Activated naive CD4-positive, alpha-beta T cell treated with anti-CD3 and anti-CD28 coated beads, Interleukin-2, amount 10 ng/mL, durations not matched to agents 5 hours and 36 hours (primary cell): ENCODE measurements at places on chromosomes 11 and 22. TPM values are rescaled to one million over a fixed set of nuclear protein-coding genes. Genes with fewer than 3 reads are reported as not detected.

Gene PAMR1
- total RNA-seq = not detected

Gene NXPE4
- total RNA-seq = not detected

Gene FSHB
- not detected for total RNA-seq

Gene CDC42EP1
- not detected for total RNA-seq

Gene CLCF1
- total RNA-seq = 0.60 TPM
